ENCODE measurements at places on chromosomes 6 and 20.

DNA sequence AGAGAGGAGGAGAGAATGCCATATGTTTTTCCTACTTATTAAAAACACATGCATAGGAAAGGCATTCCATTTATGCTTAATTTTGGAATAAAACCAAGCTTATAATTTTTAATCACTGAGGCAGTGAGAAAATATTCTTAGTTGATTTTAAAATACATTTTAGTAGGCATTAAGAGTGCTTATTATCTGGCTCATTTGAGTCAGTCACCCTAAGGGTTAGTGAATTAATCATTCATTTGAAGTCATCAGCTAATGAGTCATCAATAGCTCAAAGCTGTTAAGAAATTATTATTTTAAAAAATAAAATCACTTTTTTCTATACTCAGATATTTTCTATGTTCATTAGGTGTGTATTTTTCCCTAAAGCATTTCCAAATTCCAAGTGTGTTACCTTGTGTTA, 81.6 kb downstream of the TMEM200A start:
- no peak for DNase-seq

DNA sequence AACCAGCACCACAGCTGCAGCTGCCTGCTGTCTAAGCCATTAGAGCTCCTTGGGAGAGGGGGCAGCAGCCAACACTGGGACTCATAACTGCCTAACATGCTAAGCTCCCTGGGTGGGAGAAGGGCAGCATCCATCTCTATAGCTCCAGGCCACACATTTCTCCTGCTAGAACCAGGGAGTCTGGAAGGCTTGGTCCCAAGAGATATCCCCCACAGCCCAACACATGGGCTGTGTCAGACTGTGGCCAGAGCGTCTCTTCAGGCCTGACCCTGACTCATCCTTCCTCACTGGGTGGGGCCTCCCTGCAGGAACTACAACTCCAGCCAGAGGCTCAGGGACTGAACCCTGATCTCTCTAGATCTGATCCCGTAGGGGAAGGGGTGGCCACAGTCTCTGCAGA, 411.1 kb downstream of the HDGFL1 start:
- DNase-seq, result no peak

DNA sequence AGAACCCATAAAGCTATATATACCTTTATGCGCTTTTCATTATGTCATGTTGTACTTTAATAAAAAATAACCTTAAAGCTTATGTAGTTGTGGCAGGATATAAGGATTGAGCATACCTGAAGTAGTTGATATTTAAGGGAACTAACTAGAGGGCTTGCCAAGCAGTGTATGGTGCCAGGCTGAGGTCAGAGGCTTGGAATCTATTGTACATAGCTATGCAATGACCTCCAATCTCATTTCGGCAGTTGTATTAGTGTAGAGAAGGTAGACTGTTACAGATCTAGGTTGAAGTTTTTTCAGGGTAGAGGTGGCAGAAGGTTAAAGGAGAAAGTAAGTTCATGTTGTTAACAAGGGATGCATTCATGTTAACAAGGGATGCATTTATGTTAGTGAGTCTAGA, 397.7 kb upstream of the HS3ST5 start:
- DNase-seq, result no peak

GRCh38 chr6:6006428-6007365, at the start of gene NRN1:
Gene NRN1 (minus strand): TSS chr6:6006925. CDS start chr6:6006749, 176 bp downstream.
- DNase-seq, result no peak

- no peak for DNase-seq
Observed at GRCh38 chr20:40571639-40572038, 117.4 kb downstream of the MAFB start.

GRCh38 chr20:63932606-63933160, 23.5 kb downstream of the UCKL1 start:
- no peak for DNase-seq

DNA sequence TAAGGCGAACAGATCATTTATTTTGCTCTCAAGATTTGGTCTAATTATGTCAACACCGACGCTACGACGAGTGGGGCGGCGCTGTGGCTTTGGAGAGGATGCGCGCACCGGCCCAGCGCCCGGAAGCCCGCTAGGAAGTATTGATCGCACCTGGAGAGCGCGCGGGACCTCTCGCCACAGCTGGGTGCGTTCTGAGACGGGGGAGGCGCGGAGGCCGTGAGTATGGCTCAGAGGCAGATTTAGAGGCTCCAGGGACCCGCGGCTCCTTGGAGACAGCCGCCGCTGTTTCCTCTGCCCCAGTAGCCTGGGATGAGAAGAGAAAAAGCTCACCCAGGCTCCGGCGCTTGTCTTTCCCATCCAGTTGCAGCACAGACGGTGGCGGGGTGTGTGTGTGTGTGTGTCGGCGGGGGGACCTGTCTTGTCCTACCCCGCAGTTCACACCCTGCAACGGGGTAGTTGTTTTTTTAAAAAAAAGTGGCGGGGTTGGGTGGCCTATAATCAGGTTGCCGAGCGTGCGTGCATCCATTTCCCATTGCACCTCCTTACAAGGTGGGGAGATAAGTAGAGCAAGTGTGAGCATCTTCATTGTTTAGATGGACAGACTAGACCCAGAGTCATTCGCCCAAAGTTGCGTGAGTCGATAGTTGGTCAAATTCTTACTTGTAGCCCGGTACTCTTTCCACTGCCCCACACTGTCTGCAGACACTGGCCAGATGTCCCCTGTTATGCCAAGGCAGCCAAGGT, 11.2 kb downstream of the TFAP2D start:
- DNase-seq, result no peak

GRCh38 chr6:11260249-11261038, 28.0 kb upstream of the NEDD9 start:
- DNase-seq, result no peak

DNA sequence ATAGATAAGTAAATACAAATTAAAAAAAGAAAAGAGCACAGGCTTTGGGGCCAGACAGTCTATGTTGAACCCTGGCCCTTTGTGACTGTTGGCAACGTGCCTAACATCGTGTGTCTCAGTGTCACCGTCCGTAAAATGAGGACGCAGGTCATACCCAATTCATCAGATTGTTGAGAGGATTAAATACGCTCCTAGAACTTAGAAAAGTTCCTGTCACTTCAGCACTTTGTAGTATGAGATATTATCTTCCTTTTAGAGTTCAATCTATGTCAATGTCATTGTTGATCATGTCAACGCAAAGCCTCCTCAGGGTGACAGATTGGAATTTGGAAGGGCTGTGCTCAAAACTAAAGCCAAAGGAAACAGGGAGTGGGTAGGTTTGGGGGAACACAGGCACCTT, 21.7 kb downstream of the SERPINB1 start:
- no peak for DNase-seq

GRCh38 chr6:43997345-43997677, 129.9 kb downstream of the MRPL14 start:
- DNase-seq, result no peak

GRCh38 chr6:35474942-35475570, 6.9 kb downstream of the RPL10A start:
- DNase-seq, result no peak

DNA sequence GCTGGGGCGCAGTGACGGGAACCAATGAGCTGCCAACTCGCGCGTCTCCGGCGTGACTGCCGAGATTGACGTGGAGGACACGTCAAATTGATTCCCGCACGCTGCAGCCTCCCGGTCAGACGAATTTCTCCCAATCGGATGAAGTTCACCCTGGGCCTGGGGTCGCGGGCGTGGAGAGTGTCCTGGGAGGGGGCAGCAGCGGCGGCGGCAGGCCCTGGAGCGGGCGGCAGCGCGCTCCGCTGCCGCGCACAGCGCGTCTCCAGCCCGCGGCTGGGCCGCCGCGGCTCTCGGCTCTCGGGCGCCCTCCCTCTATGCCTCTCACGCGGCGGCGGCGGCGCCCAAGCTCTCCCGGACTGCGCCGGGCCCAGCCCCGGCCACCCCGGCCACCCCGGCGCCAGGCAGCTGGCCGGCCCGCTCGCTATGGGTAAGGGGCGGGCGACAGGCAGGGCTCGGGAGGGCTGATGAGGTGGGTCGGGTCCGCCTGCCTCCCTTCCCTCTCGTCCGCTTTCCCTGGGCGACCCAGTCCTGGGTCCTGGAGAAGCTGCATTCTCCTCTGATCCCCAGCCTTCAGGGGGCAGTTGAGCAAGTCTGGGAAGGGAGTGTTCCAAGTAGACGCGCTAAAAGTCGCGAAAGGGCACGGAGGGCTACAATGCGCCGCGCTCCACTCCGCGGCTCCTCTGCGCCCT, at the start of gene PAX1:
TSS of gene PAX1 (plus strand) at position 90 of the 686 bp plus-strand sequence. CDS start at position 139, 49 bp downstream.
- no peak for DNase-seq

DNA sequence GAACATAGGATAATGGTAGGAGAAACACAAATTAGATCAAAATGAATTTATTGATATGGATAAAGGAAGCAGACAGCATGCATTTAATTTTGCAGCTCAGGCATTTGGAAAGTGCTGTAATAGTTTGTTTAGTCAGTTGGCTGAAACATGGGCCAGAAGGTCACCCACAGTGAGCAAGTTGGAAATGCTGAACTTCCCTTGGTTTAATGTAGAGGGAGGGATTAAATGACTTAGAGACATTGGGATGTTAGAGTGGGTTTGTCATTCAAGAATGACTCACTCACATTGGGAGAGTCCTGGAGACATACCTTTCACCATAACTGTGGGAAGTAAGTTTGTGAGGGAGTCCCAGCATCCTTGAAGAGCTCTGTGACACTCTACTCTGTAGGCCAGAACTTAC, 231.5 kb upstream of the PLCB4 start:
- DNase-seq, result no peak

GRCh38 chr20:18657575-18657974, 69.7 kb downstream of the DTD1 start:
- no peak for DNase-seq

DNA sequence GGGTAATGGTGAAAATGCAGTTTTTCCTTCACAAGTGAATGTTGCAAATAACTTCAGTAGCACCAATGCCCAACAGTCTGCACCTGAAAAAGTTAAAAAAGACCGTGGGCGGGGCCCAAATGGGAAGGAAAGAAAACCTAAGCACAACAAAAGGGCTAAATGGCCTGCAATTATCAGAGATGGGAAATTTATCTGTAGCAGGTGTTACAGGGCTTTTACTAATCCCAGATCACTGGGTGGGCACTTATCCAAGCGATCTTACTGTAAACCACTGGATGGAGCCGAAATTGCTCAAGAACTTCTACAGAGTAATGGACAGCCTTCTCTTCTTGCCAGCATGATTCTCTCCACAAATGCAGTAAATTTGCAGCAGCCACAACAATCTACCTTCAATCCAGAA, 64.8 kb upstream of the SMIM8 start:
- no peak for DNase-seq

- DNase-seq, result no peak
Observed at GRCh38 chr20:52168116-52168515, 23.5 kb downstream of the ZFP64 start.

DNA sequence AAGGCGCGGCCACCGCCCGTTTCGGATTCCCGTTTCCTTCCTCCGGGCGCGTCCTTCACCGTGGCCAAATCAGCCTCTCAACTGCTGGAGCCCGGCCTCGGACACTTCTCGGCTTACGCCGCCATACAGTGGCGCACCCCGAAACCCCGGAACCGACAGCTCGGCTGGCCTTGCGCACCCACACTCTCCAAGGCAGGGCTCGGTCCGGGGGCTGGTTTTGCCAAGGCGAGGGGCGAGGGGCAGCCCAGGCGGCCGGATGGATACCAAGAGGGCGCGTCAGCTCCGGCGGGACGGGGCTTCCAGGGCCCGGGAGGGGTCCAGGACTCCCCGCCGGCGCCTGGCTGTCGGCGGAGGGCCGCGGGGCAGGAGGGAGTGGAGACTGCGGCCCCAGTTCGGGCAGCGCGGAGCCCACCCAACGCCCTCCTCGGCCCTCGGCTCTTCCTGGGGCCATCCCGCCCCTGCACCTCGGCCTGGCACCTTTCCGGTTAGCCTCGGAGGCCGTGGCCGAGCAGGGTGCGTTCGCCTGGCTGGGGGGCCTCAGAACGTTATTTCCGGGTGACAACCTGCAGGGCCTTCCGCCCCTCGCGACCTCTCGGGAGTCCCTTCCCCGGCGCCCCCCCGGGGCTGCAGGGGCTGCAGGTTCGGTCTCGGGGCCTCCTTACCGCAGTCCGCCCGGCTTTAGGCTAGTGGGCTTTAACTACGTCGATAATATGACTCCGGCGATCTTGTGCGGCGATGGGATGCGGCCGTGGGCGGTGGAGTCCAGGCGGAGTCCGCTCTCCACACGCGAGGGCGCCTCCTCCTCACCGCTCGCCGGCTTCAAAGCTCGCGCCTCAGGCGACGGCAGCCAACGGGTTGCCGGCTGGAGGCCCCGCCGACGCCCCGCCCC, 697 bp upstream of the CEP43 start:
- no peak for DNase-seq

DNA sequence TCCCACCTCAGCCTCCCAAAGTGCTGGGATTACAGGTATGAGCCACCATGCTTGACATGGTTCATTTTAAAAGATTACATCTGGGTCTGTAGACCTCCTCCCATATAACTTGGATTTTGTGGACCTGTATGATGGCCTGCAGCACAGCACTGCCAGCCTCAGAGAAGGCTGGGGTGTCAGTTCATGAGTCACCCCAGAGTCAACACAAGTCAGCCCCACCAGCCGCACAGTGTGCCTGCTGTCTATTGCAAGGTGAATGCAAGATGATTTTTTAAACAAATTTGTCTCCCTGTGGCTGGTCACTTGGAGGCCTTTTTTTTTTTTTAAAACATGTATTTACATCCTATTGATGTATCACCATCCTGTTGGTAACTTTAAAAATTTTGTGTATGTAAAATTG, 76.7 kb downstream of the RREB1 start:
- no peak for DNase-seq

GRCh38 chr6:168884050-168884645, 369.5 kb downstream of the THBS2 start:
- no peak for DNase-seq

DNA sequence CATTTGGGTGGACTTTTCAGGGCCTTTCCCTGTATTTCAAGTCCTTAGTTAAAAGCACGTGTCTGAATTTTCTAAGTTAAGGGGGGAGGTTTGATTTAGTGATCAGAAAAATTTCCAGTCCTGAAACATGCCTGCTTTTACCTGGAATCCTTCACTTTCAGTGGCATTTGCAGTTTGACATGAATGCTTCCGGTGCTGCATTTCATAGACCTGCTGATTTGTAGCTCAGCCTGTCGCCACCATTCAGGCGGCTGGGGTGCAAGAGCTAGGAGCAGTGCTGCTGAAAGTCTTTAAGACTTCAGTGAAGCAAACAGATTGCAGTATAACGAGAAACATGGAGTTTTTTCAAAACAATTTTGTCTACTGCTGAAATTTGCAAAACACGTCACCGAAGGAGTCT, 14.0 kb downstream of the RPS6KA2 start:
- DNase-seq, result no peak

DNA sequence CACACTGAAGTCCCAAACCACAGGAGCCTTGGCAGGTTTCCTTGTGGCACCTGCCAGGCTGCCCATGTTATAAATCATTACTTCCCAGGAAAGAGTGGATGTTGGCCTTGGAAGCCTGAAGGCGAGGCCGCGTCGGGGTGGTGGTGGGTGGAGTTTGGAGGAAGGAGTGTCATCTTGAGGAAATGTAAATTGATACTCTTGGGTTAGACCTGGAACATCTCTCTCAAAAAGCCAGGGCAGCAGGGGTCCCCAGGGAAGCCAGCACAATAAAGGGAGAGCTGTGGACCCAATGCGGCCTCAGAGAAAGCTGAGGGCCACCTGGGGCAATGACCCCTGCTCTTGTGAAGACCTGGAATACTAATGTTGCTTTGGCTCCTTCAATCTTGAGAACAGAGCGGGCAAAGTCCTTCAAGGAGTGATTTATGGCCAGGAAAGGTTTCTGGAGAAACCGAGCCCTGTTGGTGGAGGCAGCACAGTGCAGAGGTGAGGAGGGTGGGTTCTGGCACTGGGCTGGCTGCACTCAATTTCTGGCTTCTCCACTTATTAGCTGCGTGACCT, 26.3 kb upstream of the TRAF3IP2 start:
- no peak for DNase-seq

GRCh38 chr6:39843305-39844020, 51.3 kb downstream of the DAAM2 start:
- DNase-seq, result no peak
